ENCODE measurements at places on chromosomes 4 and X. TPM values are rescaled to one million over a fixed set of nuclear protein-coding genes. Genes with fewer than 3 reads are reported as not detected.

SH3RF1 gene
- total RNA-seq, result 22.4 TPM

TECRL gene
- total RNA-seq, result 1.2 TPM

ENPEP gene
- total RNA-seq, result 3.0 TPM

CT45A3 gene
- not detected for total RNA-seq

CSAG1 gene
- not detected for total RNA-seq

Measured in diencephalon (tissue), 1 donor.